ENCODE measurements at places on chromosomes 12 and 14.

DNA sequence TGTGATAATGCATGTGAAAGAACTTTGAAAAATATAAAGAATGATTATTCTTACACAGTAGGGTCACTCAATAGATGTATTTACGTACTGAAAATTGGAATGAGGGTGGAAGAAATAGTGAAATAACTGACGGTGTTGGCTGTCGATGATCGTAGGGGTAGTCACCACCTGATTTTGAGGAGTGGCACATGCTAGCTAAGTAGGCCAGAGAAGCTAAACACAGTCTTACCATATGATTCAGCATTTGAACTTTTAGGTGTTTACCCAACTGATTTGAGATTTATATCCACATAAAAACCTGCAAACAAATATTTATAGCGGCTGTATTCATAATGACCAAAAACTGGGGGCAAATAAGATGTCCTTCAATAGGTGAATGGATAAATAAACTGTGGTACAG, 47.6 kb upstream of the HIF1A start:
- DNase-seq, result no peak

DNA sequence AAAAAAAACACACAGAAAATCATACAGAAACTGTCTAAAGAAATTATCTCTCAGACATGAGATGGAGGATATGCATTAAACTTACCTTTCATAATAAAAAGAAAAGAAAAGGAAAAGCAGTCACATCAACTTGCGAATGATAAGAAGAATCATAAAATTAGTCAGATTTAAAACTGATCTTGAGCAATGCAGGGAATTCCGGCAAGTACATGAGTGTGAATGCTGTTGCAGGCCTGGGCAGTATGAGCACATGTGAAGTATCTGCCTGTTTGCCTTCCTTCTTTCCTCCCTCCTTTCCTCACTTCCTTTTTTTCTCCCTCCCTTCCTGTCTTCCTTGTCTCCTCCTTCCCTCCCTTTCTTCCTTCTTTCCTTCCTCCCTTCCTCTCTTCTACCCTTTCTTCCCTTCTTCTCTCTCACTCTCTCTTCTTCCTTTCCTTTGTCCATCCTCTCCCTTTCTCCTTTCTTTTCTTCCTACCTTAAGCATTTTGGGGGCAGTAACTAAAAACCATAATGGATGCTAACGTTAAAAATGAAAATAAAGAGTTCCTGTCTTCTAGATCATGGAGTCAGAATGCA, 38.5 kb upstream of the SLC6A15 start:
- DNase-seq, result no peak

GRCh38 chr14:99132821-99133635, 139.0 kb downstream of the BCL11B start:
- no peak for DNase-seq

- peak; percentile 15 for DNase-seq
Observed at GRCh38 chr14:74140374-74140850, 55.7 kb downstream of the LIN52 start.

GRCh38 chr12:130338794-130339601, 1.3 kb downstream of the PIWIL1 start:
- DNase-seq, result no peak

DNA sequence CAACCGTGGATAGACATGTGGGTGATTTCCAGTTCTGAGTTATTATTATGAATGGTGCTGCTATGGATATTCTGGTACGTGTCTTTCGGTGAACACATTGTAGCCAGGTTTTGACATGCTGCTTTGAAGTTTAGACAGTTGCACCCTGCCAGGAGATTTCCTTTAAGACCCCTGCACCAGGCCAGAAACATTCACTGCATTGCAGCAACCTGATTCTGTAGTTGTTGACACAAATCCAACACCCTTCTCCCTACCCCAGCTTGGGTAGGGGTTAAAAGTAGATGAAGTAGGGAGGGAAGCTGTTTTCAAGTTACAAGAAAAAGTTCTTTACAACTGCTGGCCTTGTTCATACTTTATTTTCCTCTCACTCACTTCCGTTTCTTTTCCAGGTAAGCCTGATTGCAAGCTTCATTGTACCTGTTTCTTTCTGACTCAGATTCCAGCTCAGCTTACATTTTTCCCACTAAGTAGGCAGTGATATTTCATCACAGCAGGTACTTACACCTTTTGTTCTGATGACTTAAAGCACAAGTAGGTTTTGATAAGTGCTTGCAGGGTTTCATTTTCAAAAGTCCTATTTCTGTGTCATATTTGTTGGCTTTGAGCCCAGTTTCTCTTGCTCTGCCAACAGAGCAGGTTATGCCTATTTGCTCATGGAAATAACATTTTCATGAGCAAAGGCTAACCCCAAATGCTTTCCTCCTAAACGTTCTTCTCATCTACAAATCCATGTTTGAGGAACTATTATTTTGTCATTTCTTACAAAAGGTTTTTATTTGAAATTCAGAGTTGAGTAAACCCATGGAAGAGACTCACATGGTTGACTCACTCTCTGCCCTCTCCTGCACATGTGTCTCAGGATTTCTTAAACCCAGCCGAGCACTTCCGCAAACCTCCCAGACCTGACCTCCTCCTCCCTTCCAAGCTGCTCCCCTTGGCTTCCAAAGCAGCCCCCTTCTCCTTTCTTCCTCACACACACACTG, 12.1 kb upstream of the LTA4H start:
- no peak for DNase-seq

DNA sequence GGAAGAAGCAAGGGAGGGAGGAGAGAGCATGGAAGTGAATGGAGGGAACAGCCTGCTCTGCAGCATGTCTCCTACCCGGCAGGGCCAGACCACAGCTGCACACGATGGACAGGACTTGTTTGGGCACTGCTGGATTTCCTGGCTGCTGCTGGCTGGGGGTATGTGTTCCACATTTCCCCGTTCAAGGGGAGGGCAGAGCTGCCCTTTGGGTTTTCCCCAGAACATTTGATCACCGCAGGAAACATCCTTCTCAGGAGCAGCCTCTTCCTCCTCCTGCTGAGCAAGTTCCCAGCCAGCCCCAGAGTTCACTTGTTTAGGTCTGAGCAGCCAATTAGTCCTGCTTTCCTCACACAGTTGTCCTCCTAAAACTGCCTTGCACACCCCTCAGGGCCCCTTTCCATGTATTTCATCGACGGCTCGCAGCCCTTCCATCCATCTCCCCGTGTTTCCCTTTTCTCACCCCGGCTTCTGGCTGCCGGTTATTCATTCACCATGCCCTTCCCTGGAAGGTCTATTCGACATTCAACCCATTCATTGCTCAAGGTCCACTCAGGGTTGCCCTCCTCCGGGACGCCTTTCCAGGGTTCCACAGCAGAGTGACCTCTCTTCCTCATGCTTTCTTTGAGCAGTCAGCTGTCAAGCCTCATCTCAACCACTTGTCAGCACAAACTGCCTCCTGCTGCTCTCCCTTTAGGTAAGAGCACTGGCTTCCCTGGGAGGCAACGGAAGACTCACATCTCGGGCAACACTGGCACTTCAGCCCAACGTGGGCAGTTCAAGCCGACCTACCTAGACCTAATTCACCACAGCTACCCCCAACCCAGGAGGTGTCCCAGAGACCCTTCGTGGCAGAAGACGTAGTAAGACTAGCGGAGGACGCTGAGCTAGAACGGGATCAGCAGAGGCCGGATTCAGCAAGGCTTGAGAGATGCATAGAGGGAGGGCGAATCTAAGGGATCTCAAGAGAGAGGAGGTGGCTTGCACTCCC, 20.1 kb upstream of the ANO2 start:
- no peak for DNase-seq

DNA sequence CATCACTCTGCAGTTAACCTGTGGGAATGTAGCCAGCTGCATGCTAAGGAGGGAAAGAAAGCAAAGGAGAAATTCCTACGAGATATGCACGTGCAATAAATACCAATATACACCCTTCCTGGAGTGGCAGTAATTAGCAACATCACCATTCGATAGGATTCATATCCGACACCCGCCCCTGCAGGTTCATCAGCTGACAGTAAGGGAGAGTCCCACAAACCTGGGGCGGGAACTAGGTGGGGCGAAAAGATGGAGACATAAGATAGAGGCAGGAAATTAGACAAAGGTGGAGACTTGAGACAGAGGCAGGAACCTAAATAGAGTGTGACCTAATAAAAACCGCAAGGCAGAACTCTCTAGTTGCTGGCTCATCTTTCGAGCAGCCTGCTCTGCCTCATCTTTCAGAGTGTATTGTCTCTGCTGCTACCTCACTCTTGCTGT, 51.6 kb downstream of the PLEKHG3 start:
- DNase-seq, result no peak

GRCh38 chr12:114450515-114451300, 44.8 kb upstream of the TBX5 start:
- no peak for DNase-seq

- no peak for DNase-seq
Observed at GRCh38 chr14:88269806-88270420, 53.2 kb downstream of the KCNK10 start.

GRCh38 chr12:42756841-42757623, 167.5 kb upstream of the PRICKLE1 start:
- DNase-seq, result peak; percentile 75

DNA sequence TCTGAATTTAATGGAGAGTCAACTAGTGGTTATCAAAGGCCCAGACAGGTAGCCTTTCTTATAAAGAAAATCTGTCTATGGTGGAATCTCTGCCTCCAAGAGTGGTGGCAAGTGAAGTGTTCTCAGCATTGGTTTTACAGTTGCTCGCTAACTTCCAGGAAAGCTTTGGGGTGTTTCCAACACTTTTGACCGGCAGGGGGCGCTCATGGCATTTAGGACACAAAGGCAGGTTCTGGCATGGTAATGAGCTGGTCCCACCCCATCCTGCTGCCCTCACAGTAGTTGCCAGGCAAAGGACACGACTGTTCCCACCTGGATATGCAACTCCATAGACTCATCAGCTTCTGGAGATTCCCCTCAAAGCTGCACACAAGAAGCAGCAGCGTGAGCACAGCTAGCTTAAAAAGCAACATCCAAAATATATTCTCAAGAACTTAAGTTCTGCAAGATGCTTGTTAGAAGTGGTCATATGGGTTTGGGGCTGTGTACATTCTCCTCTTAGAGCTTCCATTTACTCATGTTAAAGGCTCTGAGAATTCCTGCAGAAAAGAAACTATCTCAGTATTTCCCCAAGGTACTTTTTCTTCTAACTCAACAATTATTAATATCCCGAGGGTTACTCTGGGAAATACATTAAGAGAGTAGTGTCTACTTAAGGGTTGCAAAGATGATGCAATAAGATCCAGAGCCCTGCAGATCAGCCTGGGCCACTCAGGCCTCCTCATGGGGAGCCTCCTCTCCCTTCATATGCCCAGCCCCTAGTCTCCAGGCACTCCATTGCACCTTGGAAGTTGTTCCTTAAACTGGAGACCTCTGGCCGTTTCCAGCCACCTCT, 14.8 kb downstream of the PROX2 start:
- DNase-seq, result peak; percentile 95

GRCh38 chr12:46814143-46814542, 11.7 kb downstream of the SLC38A4 start:
- DNase-seq, result no peak

GRCh38 chr12:55725556-55725955, 3.3 kb downstream of the CD63 start:
- no peak for DNase-seq

GRCh38 chr12:97630356-97630755, 167.8 kb downstream of the RMST start:
- DNase-seq, result no peak

Data from WTC11 (cell line).